Activated CD8-positive, alpha-beta memory T cell treated with anti-CD3 and anti-CD28 coated beads, Interleukin-2, amount 10 ng/mL, durations not matched to agents 7 days and 5 days (primary cell): ENCODE measurements at places on chromosomes 1 and 21. TPM values are rescaled to one million over a fixed set of nuclear protein-coding genes. Genes with fewer than 3 reads are reported as not detected.

GRCh38 chr1:62492521-62492920, 55.7 kb downstream of the USP1 start:
- DNase-seq, result no peak

GRCh38 chr1:115654663-115655305, 13.0 kb downstream of the VANGL1 start:
- DNase-seq, result no peak

DNA sequence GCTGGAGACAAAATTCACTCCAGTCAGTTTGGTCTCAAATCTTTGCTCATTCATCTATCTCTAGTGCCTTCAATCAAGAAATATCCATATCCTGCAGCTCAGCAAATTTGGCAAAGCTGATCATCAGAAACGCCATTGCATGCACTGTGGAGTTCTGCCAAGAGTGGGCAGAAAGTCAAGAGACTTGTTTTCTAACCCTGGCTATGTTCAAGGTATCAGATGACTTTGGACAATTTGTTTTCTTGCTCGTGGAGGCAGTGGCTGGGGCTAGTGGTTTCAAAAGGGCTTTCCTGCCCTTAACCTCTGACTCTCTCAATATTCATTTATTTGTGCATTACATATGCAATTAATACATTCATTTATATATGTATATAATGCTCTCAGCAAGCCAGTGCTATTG, 12.8 kb upstream of the LRRC52 start:
- DNase-seq, result no peak

GRCh38 chr1:153833171-153833570, 58.0 kb downstream of the SLC27A3 start:
- DNase-seq, result no peak

- DNase-seq, result no peak
These were observed 70.9 kb upstream of the GREM2 start for GRCh38 chr1:240682859-240683242.

DNA sequence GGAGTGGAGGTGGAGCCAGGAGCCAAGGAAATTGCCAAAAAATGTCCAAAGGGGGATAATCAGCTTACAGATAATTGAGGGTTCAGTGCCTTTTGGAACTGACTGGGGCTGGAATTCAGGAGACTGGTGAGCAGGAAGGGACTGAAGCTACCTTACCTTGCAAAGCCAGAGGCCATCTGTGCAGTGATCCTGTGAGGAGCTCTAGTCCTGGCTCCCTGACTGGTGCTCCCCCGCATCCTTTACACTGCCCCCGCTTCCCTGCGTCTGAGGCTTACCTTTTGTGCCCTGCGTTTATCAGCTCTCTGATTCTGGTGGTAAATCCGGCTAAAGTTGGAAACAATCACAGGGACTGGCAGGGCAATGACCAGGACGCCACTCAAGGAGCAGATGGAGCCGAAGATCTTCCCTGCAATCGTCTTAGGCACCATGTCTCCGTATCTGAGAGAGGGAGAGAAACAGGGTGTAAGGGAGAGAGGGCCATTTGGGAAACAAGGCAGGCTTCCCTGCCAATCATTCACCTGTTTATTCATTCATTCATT, 31.0 kb downstream of the DDX20 start:
- no peak for DNase-seq

GRCh38 chr1:58781541-58782177, 2.2 kb downstream of the JUN start:
- peak; percentile 68 for DNase-seq

DNA sequence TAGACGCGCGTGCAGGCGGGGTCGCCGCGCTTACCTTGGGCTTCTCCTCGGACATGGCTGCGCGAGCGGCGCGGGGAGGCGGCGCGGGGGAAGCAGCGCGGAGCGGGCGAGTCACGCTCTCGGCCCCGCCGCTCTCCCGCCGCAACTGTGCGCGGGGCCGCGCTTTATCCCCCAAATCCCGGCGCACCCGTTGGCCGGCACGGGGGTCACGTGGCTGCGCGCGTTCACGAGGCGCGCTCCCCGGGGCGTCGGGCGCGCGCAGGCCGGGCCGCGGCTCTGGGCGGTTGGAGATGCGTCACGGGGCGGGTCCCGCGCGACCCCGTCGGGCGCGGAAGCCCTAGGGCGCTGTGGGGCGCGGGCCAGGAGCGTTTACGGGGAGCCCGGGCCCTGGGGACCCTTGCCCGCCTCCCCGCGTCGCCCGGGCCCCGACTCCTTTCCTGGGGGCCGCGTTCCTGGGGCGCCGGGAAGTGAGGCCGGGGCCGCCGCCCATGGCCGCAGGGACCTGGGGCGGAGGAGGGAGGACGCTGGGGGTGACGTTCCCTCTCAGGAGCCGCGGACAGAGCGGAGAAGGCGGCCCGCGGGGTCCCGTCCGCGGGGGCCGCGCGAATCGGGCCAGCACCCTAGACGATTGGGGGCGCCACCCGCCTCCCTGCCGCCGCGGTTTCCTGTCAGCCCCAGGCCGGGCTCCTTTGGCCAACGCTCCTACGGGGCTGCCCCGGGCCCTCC, at the start of gene SUMO3:
TSS of gene SUMO3 (minus strand) at position 149 of the 726 bp plus-strand sequence. CDS start at position 55, 94 bp downstream.
- DNase-seq, result peak; percentile 88

GRCh38 chr1:156475568-156476500, 24.7 kb downstream of the MEF2D start:
- DNase-seq, result no peak

DNA sequence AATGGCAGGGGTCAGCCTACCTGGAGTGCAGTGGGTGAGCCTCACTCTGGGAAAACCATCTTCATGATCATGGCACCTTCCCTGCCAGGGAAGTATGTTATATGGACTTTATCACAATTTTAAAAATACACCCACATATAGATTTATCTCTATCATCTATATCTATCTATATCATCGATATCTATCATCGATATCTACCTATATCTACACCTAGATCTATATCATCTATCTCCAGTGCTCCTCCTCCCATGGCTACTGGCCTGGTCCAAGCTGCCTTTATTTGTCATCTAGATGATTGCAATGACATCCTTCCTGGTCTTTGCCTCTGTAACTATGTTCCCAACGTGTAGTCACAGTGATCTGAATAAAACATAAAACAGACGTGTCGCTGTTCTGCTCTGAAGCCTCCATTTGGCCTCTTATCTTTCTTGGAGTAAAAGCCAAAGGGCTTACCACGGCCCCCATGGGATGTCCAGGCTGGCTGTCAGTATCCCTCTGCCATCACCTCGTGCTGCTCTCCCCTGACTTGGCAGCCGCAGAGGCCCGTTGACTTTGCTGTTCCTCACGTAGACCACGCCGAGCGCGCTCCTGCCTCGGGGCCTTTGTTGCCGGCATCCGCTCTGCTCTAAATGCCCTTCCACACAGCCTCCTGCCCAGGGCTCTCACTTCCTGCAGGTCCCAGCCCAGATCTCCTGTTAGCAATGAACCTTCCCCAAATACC, 20.6 kb upstream of the KIF26B start:
- DNase-seq, result no peak

DNA sequence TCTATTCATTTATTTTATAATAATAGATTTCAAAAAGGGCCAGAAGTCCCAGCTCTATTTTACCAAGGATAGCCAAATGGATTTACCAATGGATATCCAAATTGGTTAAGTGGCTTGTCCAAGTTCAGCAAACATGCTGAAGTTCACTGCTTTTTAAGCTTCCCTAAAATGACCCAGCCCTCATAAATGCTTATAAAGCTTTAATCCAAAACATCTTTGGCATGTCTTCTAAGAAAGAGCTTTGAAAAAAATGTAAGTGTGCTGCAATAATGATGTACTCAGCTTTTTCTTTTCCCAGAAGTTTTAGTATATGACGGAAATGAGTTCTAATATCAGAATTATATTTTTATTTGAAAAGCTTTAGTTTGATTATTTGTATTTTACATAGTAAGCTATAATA, 451.5 kb upstream of the ADAMTS5 start:
- DNase-seq, result no peak

GRCh38 chr1:2945821-2946231, 75.4 kb upstream of the ACTRT2 start:
- DNase-seq, result no peak

DNA sequence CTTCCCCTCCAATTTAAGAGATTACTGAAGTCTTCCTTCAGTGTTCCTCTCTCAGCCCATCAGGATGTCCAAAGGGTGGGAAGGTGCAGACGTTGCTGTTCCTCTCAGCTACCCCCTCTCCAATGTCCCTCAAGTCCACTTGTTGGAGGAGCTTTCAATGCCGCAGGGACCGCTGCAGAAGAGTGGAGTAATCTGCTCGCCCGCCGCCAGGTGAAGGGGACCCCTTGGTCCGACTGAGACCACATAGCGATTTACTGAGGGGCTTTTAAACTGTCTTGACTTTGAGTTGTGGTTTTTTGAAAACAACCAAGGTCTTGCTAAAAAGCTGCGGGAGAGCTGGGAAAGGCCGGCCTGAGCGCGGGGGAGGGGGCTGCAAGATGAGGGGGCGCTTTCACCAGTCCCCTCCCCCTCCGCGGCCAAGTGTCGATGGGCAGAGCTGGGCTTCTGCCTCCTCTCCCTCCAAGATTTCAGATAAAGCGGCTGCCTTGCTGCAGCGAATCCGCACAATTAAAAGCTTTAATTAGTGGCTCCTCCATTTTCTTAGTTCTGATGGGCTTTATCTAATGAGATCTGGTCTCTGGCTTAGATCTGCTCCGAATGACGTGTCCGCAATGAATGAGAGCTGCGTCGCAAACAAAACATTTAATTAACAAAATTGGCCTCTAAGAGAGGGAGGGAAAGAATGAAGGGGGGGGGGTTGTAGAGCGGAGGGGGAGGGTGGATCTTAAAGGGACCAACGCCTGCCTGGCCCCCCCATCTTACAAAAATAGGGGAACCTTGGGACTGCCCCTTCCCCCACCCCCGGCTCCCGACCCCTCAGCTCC, 5.9 kb downstream of the LMO4 start:
- DNase-seq, result no peak

- DNase-seq, result no peak
These were observed 118.0 kb upstream of the BARHL2 start for GRCh38 chr1:90834886-90835660.

- no peak for DNase-seq
These were observed 4.4 kb downstream of the TGFB2 start for GRCh38 chr1:218349348-218350034.

- no peak for DNase-seq
These were observed 23.8 kb downstream of the DENND2D start for GRCh38 chr1:111176678-111177077.

DNA sequence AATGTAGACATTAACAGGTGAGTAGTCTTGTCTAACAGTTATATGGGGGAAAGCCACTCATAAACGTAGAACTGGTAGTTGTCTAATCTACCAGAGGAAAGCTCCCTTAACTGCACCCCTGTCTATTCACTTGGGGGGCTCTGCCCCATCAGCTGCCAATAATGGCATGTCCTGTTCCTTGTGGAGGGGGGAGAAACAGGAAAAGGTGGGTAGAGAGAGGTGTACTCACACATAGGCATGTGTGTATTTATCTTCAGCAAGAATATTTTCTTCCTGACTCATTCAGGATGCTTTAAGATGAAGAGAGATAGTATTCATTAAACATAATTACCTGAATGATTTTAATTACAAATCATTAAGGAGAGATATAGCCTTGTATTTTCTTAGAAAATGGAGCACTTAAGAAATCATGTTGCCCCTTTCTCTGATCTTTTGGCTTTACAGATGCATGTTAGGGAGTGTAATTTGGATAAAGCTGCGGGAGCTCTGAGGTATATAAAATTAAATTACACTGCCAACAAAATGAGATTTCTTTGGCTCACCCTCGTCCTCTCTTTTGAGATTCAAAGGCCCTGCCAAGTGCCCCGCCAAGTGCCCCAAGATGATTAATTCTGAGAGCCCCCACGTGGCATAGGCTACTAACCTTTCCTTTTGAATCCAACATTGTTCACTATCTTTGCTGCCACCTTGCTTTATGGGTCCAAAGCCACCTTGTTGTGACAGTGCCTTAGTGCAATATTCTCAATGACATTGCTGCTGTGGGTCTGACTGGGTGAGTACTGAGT, 286.3 kb upstream of the LYPLAL1 start:
- DNase-seq, result no peak

- DNase-seq, result no peak
These were observed 15.2 kb downstream of the SLC27A3 start for GRCh38 chr1:153790313-153790965.

GRCh38 chr1:240743705-240744104, 131.8 kb upstream of the GREM2 start:
- no peak for DNase-seq

GRCh38 chr1:158652721-158653334, 33.7 kb downstream of the SPTA1 start:
- DNase-seq, result no peak

C1orf87 gene
- not detected for total RNA-seq

PMVK gene
- 46.8 TPM for total RNA-seq

LYPLA2 gene
- 87.2 TPM for total RNA-seq

APOBEC4 gene
- not detected for total RNA-seq

OR10J1 gene
- total RNA-seq, result not detected

PRDM16 gene
- total RNA-seq, result not detected
